ENCODE measurements at places on chromosomes 2 and 18.

- no peak for DNase-seq
These were observed 319.8 kb downstream of the RND3 start for GRCh38 chr2:150167711-150168110.

DNA sequence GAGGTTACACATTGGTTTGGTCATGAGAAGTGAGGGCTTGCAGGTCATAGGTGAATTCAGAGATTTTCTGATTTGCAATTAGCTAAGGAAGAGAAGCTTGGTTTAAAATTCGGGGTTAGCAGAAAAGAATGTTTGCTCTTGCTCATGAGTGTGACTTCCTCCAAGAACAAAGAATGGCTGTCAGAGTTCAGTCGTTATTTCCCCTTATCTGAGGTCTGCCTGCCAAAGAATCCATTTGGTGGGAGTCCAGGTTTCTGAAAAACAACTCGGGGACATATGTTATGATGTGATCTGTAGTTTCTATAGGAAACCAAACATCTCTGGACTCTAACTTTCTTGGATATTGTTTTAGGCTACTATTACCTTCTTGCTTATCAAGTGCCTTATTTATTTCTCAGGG lies 3.2 kb upstream of the UGT1A6 start:
- no peak for DNase-seq

DNA sequence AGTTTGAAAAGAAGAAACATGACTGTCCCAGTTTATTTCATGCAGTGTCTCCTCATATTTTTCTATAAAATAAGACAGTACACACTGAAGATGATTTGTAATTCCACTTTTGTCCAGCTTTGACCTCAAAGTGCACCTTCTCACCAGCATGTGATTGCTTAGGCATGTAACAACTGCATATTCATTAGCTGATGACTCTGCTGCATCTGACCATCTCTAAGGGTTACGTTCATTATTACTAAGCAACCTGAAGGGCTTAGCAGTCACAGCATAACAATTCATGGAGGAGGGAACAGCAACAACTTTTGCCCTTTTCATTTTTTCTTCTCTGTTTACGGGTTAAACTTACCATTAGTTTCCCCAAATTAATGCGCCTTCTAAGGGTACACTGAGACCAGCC lies 330.6 kb upstream of the PIK3C3 start:
- no peak for DNase-seq

DNA sequence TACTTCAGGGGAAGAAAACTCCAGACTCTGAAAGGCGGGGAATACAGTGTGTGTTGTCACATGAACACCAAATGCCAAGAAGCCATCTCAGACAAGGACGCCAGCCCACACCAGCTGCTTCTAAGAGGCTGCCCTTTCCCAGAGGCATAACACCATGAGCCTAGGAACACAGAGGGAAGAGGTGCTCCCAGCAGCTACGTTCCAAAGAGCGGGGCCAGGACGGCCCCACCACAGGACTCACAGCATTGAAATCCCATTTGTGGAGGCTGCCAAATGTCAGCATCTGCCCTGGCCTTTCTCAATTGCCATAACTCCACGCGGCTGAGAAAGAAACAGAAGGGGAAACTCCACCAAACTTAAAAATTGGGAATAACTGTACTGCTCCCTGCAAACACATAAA lies 20.1 kb upstream of the ID2 start:
- no peak for DNase-seq

DNA sequence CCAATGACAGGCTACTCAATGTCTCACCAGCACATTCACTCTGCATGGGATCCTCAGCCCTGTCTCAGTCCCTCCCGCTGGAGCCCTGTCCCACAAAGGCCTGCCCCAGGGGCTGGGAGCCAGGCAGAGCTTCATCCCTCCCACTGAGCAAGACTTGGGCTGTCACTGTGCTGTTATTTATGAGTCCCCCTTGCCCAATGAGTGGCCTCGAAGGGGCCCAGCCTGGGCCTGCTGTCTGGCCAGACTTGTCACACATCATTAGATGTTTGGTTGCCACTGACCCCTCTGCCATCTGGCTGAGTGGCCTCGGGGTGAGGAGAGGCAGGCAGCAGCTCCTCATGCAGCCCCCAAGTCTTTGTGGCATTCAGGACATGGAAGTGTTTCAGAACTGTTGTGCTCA lies 330.6 kb upstream of the SKOR2 start:
- no peak for DNase-seq

DNA sequence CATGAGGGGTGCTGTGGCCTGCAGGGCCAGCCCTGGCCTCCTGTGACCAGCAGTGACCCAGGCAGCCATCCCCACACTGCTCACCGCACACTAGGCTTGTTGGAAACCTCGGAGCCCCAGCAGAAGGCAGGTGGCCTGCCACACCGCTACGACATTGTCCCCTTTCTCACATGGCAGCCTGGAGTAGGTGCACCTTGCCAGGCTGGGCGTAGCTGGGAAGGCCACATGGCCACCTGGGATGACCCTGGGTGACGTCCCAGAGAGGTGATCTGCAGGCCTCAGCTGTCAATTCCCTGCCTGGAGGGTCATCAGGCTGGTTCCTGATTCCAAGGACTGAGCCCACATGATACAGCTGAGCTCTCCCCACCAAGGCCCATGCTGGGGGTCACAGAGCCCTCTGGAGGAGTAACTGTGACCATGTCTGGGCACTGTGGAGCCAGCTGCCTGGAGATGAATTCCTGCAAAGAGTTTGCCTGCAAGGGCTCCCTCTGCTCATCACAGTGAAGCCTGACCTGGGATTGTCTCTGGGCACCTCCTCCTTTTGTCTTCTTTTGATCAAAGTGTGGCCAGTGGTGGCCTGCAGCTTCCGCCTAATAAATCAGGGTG lies 119.6 kb upstream of the OTOS start:
- no peak for DNase-seq

GRCh38 chr2:229857634-229858033 lies 64.2 kb downstream of the TRIP12 start:
- DNase-seq = no peak

DNA sequence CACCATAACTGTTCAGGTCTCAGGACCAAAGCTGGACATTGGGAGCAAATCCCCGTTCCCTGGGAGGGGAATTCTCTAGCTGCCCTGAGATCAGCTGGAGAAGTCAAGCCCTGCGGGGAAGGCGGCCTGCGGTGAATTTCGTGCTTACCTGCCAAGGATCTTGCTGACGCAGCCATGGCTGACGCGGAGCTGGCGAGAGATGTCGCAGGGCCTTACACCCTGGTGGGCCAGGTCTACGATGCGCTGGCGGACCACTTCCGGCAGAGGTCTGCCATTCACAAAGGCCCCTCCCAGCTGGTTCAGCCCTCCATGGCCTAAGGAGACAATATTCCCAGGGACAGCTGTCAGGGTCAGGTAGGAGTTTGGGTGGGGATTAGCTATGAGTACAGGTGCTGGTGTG lies 32.1 kb downstream of the PAX8 start:
- DNase-seq = no peak

DNA sequence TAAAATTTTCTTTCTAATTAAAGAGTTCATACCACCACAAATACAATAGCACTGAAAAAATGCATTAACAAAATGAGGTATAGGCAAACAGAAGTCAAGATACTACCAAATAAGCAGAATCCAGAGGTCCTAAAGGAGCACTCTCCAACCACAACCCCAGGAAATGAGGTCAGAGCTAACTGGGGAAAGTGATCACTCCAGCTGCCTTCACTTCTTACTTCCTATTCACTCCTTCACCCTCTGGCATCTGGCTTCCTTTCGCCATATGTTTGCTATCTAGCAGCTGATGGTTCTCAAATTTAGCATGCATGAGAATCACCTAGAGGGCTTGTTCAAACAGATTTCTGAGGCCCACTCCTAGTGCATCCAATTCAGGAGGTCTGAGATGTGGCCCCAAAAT lies 212.6 kb upstream of the ACVR2A start:
- DNase-seq = no peak

- DNase-seq = no peak
These were observed 2.3 kb upstream of the NCKAP5 start for GRCh38 chr2:133570542-133570941.

GRCh38 chr2:203688798-203689197 lies 17.6 kb upstream of the CD28 start:
- no peak for DNase-seq

DNA sequence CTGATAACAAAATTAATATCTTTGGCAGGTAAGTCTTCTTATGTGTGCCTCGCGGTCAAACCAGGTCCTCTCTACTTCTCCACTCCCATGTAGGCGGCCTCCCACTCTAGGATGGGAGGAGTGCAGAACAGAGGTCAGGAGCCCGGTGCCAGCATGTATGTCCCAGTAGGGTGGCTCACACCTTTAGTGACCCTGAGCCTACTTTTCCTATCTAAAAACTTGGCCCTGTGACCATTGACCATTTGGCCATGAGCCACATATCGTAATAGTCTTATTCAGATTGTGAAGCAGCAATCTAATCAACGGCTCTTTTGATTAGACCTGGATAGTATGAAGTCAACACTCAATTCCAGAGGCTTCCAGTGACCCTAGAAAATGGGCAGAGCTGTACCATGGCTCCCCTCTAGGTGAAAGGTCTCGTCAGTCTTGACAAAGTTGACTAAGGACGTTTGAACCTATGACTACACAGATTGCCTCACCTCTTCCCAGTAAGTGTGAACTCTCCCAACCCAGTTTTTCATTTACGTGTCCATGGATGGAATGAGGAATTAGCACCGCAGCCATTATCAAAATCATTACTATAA lies 17.1 kb upstream of the FABP1 start:
- no peak for DNase-seq

- DNase-seq = no peak
These were observed 45.9 kb downstream of the KDM3A start for GRCh38 chr2:86487062-86487461.

All from left forelimb (tissue), 1 donor.